ENCODE measurements at places on chromosomes 7 and 10.

DNA sequence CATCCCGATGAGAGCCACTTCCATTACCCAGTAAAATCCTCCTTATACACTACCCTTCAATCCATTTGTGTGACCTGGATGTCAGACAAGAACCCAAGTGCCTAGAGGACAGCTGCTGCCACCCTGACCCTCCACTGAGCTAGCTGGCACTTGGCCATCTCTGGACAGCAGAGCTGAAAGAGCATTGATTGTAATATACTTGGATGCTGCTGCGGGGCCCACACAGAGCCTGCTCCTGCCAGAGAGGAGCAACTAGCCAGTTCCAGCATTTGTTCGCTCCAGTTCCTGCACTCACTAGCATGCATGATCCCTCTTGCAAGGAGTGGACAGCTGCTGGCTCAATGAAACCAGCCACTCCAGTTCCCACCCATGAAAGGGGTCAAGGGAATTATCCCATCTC, 8.4 kb upstream of the TMEM254 start:
- no peak for DNase-seq

- no peak for DNase-seq
These were observed 122.0 kb downstream of the PLCE1 start for GRCh38 chr10:94115725-94116124.

DNA sequence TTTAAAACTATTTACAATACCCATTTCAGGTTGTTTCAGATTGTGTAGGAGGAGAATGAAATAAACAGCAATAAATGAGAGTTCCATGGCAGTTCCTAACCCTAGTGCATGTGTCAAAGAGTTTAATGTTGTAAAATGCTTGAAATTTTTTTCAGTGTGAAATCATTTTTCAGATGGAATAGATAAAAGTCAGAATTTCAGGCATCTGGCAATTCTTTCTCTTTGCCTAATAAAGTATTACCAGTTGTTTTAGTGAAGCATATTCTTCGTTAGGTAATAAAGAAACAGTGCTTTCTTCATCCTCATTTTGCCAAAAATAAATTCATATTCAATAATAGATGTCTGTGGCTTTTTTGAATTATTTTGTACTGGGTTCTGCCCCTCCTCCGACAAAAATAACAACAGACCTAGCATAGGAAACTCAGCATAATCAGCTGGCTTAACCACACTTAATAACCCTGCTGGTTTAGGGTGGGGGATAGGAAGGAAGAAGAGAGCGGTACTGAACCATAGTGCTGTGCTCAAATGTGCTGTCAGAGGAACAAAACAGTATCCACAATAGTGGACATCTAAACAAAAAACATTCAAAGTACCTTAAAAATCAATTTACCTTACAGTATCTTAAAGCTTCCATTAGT, 39.1 kb downstream of the MINDY3 start:
- no peak for DNase-seq

GRCh38 chr7:1951159-1951536, 281.1 kb downstream of the ELFN1 start:
- peak; percentile 14 for DNase-seq

- peak; percentile 17 for DNase-seq
These were observed 55.7 kb upstream of the CDK14 start for GRCh38 chr7:90540406-90540805.

- no peak for DNase-seq
These were observed 1.8 kb downstream of the CHST12 start for GRCh38 chr7:2405201-2405600.
